ENCODE measurements at places on chromosomes 12 and 14.

DNA sequence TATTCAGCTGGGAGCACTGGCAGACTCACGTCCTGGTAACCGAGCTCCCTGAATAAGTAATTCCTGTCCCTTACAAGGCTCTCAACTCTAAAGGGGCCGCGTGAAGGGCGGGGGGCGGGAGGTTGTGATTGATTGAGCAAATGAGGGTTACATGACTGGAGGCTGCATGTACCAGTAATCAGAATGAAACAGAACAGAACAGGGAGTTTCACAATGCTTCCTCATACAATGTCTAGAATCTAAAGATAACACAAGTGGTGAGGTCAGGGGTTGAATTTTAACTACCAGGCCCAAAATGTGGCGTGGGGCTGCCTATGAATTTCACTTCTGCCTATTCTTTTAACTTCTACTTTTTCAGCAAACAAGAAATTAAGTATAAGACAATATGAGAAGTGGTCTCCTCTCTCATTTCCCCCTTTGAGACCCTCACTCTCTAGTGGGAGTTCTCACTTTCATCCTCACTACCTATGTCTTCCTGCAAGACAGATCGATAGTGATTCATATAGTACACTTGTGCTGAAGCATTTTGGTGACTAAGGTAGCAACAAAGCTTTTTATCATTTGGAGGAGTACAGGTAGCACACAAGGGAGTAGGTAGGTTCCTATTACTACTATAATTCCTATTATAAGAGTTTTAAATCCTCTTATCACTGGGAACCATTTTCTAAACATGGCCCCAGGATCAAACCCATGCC lies 239.8 kb downstream of the KTN1 start:
- DNase-seq, result no peak

- DNase-seq, result no peak
Measured at GRCh38 chr12:122875590-122876220, 20.2 kb downstream of the VPS37B start.

- DNase-seq, result no peak
Measured at GRCh38 chr12:47755655-47756562, 2.8 kb downstream of the RAPGEF3 start.

GRCh38 chr12:96427269-96427729 lies 27.1 kb upstream of the CDK17 start:
- peak; percentile 3 for DNase-seq

DNA sequence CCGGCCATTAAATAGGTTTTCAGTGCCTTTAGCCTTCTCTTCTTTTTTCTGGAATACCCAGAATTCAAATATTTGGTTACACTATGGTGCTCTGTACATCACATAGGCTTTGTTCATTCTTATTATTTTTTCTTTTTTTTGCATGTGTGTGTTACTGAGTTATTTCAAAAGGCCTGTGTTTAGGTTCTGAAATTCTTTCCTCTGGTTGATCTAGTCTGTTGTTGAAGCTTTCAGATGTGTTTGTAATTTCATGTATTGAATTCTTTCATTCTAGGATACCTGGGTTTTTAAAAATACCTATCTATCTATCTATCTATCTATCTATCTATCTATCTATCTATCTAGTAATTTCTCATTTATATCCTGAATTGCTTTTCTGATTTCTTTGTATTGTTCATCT lies 66.9 kb downstream of the FBXO33 start:
- no peak for DNase-seq

GRCh38 chr12:113880326-113880725 lies 85.8 kb downstream of the RBM19 start:
- DNase-seq, result no peak

DNA sequence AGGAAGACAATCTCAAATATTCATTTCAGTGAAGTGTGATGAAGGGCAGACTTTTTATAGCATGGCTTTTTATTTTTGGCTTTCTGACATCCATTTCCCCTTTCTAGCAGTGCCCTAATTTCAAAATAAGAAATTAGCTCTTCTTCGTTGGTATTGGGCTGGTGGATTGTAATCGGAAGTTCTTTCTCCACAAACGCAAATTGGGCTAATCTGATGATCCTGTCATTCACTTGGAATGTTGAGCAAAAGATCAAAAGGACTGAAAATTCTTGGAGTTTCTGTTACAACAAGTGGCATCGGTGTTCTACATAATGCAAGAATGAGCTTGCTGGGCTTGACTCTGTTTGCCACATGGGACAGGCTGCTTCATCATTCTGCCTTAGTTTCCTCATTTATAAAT lies 1182.8 kb downstream of the FLRT2 start:
- DNase-seq, result no peak

- no peak for DNase-seq
Measured at GRCh38 chr12:51687614-51688013, 96.6 kb downstream of the SCN8A start.

DNA sequence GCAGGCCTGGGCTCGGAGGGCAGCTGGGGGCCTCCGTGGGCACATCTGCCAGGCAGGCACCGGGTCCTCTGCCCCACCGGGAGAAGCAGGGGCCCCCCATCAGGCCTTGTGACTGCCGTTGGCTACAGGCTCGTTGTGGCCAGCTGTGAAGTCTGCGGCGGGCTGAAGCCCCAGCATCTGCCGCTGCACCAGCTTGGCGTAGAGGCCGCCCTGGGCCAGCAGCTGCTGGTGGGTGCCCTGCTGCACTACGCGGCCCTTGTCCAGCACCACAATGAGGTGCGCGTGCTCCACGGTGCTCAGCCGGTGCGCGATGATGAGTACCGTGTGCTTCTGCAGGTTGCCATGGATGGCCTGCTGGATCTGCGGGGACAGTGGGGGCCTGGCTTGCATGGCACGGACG lies 33.9 kb upstream of the VPS37B start:
- DNase-seq, result no peak

DNA sequence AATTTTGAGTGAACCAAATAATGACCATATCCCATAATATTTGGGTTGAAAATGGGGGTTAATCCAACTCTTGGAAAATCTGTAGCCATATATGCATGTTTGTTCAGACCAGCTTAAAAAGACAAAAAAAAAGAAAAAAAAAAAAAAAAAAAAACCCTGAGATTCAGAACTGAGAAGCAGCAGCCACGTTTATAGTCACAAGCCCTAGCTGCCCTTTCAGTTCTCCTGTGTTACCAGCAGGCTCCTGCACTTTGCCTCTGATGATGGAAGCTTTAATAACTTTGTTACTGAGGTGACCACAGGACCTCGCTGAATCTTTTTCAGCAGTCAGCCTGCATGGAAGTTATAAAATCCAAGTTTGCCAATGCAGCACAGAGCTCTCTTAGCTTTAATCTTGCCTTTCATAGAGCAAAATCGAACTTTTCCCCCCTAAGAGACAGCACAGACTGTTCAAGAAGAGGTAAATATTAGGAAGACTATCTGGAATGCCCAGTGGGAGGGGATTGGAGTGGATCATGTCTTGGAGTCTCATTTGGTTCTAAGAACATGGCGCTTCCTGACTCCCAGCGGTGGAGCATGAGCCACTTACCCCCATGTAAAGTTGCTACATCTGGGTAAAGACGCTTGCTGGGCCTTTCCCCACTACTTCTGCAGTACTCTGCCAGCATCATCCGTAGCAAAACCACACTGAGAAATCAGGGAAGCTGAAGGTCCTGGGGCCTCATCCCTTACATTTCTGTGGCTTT lies 20.6 kb downstream of the GNG2 start:
- no peak for DNase-seq

GRCh38 chr12:27384261-27384590 lies 51.6 kb downstream of the BMAL2 start:
- DNase-seq, result no peak

DNA sequence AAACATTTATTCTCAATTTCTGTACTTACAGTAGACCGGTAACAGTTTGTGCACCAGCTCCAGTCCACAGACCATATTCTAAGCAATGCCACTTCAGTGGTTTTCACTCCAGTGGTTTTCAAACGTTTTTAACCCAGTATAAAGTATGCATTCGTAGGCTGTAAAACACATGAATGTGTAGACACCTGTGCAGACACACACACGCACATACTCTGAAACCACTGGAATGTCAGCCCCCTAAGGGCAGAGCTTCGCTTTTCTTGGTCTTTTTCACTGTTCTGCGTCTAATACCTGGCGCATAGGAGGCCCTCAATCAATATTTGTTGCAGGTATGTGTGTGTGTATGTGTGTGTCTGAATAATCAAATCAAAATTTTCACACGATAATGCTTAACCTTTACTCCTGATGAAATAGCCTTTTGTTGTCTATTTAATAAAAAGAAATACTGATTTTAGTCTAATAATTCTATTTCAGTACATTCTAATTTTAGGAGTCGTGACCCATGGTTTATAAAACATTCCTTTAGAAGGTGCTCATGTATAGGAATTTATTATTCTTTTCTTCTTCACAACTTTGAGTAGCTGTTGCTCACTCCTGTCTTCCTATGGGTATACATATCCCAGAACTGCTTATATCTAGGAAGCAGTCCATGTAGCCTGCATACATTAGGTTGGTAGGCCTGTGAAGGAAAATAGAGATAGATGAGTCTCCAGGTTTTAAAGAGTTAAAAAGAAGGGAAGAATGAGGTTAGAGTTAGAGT lies 73.6 kb upstream of the REP15 start:
- no peak for DNase-seq

DNA sequence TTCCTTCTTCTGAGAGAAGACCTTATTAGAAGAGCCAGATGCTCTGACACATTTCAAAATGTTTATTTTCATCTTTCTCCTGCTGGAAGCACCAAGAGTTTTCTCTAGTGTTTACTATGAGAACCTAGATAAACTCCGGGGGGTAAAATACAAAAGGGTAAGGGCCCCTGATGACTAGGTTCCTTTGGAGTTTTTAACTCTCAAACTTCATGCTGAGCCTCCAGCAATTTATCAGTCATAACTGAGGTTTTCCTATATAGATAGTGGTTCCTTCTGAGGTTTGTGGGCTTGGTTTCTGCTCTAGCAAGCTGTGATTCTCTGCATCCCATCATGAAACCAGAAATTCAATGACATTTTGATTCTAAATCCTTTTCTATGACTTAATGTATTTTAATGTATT lies 210.9 kb downstream of the LRFN5 start:
- no peak for DNase-seq

- DNase-seq, result no peak
Measured at GRCh38 chr14:103144085-103144484, 20.8 kb downstream of the TNFAIP2 start.

GRCh38 chr12:69046920-69047319 lies 113.9 kb upstream of the CPM start:
- no peak for DNase-seq

DNA sequence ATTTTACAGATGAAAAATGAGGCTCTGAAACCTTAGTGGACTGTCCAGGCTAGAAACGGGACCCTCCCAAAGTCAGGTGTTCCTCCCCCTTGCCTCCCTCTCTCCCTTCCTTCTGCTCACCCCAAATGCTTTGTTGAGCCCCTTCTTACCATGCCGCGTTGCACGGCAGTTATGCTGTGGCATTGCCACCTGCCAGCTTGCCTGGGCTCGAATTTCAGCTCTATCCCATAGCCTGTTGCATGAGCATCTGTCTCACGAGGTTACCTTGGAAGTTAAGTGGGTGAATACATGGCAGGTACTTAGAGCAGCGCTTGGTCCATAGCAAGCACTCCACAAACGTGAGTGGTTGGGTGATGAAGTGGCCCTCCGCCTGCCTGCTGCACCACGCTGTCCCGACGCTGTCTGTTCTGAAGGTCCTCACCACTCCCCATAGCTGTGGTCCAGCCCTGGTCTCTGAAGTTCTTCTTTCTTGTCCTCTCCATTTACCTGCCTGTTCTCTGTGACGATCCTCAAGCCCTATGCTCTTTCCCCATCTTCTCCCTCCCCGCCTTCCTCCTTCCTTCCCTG lies 269.9 kb downstream of the CACNA1C start:
- no peak for DNase-seq

DNA sequence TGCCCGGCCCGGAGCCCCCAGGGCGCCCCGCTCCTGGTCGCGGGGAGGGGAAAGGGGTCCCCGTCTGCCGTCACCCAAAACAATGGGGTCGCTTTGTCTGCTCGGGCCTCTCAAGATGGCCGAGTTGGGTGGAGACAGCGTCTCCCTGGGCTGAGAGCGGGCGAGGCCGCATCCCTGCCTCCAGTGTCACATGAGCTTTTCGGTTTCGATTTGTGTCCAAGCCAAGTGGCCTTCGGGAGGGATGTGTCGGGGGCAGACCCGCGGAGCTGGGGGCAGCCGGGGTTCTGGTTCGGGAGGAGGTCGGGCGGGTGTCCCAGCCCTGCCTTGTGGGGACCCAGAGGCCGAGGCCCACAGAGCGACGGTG lies 790 bp downstream of the DYNC1H1 start:
- peak; percentile 62 for DNase-seq

DNA sequence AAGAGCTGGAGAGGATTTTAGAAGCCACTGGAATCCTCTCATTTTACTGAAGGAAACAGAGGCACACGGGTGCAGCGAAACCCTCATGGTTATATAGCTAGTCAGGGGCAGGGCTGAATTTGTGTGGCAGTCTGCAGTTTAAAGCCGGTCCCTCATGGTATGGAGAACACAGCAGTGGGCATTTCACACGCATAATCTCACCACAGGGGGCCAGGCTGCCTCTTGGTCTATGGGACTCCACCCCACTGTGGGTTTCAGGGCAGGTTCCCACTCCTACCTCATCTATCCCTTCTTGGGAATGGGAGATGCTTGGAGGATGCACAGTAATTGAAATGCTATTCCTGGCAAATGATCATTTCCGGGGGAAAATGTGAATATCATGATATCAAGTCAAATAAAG lies 400.6 kb downstream of the RGS6 start:
- DNase-seq, result no peak

DNA sequence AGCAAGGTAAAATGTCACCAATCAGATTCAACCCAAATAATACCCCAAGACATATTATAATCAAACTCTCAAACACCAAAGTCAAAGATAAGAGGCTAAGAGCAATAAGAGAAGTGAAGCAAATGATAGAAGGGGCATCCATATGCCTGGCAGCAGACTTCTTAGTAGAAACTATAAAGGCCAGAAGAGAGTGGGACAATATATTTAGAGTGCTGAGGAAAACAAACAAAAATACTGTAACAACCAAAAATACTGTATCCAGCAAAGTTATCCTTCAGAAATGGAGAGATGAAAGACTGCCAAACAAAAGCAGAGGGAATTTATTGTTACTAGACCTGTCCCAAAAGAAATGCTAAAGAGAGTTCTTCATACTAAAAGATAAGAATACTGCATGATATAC lies 25.8 kb downstream of the COX16 start:
- DNase-seq, result no peak

DNA sequence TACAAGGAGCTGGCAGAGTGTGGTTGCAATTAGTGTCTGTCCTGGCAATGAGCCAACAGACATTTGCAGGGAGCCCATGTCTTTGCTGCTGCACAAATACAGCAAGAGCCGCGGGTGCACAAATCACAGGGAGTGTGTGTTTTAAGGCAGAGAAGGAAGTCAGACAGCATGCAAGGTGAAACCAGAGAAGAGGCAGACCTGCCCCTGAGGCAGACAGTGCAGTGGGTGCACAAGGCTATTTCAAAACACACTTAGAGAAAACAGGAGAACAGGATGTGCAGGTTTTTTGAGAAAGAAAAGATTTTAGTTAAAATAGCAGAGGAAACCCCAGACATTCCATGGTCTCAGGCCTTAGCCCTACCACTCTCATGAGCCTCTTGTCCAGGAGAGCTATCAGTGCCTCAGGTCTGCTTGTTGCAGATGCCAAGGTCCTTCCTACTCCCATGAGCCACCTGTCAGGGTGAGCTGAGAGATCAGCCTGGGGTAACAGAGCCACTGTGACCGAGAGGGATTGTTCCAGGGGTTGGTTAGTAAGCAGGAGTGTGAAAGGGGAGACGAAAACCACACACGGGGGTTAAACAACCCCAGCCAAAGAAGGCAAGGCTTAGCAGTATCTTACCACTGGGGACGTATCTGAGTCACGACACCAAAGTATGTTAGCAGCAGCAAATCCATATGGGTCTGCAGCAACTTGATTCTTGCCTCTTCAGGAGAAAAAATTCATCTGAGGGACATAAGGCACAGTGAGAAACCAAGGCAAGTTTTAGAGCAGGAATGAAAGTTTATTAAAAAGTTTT lies 78.1 kb downstream of the C14orf132 start:
- peak; percentile 50 for DNase-seq

Measured in CD4-positive, alpha-beta T cell treated with Interleukin-6 for 4 hours (primary cell).